ENCODE measurements at places on chromosomes 5 and 9.

DNA sequence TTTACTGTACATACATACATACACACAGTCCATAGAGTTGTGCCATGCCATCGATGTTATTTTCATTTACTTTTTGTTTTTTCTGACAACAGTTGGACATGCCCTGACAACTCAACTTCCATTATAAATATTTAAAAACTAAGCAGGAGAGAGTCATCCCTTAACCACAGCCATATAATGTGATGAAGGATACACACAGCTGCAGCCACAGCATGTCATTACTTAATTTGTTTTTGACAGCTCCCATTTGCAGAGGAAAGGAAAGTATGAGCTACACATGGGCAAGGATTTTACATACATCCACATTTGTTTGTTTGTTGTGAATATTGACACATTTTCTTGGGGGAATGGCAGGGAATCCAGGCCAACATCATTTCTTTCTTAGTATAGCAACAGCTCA, 91.5 kb upstream of the TUT7 start:
- no peak for DNase-seq

GRCh38 chr5:177447066-177447610, 524 bp downstream of the PRR7 start:
- no peak for DNase-seq

DNA sequence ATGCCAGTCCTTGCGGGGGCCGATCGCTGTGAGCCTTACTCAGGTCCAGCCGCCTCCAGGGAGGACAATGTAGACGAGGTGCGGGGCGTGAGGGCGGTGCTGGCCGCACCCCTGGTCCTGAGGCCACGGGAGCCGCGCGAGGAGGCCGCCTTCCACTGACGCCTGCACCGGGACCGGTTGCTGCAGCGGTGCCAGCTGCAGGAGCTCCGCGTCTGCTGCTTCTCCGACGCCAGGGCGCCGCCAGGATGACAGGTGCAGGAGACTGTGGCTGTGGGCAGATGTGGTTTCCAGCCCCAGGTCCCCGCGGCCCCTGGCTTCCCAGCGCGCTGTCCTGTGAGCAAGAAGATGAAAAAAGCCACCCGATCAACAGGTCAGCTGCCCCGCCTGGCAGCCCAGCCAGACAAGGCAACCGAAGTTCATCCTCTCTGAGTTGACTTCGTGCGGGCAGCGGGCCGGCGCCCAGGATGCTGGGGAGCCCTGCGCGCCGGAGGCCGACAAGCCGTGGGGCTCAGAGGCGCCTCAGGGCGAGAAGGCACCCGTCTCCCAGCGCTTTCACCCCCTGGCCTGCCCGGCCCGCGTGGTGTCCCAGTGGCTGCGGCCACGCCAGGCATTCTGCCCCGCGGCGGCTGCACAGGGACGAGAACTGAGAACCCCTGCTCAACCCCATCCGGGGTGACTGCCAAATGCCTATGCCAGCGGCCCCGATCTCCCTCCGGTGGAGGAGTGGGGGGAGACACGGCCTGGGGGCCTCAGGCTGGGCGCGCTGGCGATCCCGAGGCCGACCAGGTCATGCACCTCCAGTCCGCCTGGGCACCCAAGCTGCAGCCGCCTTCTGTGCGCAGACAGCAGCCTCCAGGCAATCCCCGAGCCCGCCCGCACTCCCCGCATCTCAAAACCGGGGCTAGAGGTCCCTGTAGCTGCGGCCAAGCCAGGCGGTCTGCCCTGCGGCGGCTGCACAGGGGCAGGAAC, 43.4 kb upstream of the BICD2 start:
- no peak for DNase-seq

DNA sequence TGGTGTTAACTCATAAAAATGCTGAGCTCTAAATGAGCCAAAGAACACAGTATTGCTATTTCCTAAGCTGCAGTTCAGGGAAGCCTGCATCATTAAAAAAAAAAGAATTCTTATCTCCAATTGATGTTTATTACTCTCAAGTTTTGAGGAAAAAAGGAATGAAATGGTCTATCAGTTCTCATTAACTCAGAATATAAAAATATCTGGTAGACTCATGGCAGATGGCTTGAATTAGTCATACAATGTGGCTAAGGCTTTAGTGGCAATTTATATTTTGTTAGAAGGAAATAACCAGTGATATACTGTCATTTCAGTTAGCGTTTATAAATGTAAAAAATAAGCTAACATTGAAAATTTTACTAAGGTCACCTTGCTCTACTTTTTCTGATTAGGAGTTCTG, 1403.4 kb upstream of the C9orf72 start:
- DNase-seq: no peak

DNA sequence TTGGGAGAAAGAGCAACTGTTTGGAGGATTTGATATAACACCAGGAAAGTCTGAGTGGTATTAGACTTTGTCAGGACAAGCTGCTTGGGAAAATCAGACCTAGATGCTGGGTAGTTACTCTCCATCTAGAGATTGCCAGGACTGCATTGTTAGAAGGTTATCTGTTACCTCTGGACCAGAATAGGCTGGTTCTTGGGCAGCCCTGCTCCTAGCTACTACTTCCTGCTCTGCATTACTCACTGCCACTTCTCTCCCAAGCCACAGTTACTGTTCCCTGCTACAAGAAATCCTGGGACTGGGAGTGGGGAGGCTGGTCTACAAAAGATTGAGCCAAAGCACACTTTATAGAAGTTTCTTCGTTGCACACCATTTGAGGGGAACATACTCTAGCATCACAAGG, 95.5 kb upstream of the KCNN2 start:
- DNase-seq: no peak

GRCh38 chr9:70490478-70490877, 76.0 kb upstream of the KLF9 start:
- no peak for DNase-seq

Data from forelimb muscle (tissue), 1 donor.